ENCODE measurements at places on chromosomes 12 and 14.

- DNase-seq = no peak
These were observed 15.8 kb upstream of the VPS33A start for GRCh38 chr12:122282061-122282460.

DNA sequence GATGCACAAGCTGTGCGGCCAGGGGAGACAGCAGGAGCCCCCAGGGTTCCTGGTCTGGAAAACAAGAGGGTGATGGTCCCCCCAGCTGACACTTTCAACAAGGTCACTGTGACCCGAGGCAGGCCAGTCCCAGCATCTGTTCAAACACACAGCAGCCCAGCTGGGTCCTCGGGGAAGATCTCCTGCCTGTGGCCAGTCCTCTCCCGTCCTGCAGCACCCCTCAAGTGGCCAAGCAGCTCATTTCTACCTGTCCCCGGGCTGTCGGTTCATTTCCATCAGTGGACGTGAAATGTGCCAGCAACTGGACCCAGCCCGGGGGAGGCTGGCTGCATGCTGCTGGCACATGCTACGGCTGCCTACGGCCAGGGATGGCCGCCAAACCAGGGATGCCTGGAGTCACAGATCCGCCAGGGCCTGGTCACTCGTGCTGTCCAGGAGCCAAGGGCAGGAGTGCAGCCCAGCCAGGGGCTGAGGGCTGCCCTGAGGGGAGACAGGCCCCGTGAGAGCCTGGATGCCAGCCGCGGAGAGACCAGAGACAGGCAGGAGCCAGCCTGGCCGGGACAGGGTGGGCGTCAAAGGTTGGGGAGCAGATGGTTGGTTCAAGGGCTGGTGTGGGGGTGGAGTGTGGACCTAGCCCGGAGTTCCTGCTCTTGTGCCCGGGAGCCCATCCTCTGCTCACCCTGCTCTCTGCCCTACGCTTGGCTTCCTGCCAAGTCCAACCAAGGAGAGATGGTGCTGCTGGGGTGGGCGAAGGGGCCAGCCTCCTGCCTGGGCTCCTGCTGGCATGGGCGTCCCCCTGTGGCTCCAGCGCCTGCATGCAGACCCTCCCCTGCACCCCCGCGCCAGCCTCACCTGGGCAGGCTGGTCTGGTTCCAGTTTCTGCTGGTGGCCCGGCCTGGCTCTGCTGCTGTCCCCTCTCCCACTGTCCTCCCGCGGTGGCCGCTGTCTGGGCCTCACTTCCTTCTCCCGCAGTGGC lies 143.8 kb downstream of the ADGRD1 start:
- no peak for DNase-seq

DNA sequence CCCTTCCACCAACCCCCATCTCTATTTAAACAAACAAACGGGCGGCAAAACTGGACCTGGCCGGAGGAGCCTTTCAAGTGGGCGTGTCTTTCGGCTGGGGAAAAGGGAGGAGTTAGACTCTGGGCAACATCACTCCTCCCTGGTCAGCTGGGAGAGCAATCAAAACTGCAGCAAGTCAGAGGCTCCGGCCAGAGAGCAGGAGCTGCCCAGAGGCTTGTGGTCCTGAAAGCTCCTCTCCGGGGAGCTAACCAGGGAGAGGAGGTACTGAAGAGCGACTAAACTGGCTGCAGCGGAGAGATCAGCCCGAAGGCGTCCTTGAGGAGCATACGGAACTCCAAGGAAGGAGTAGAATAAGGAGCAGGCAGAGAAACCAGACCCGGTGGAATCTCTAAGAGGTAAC lies at the start of gene NEUROD4:
Gene NEUROD4 (plus strand): TSS at position 191 of the 400 bp plus-strand sequence. CDS start 6,466 bp downstream, outside the sequence.
- no peak for DNase-seq

GRCh38 chr12:89779090-89779489 lies 70.5 kb upstream of the ATP2B1 start:
- no peak for DNase-seq

- DNase-seq = no peak
These were observed 85.0 kb upstream of the CAPRIN2 start for GRCh38 chr12:30839643-30840220.

DNA sequence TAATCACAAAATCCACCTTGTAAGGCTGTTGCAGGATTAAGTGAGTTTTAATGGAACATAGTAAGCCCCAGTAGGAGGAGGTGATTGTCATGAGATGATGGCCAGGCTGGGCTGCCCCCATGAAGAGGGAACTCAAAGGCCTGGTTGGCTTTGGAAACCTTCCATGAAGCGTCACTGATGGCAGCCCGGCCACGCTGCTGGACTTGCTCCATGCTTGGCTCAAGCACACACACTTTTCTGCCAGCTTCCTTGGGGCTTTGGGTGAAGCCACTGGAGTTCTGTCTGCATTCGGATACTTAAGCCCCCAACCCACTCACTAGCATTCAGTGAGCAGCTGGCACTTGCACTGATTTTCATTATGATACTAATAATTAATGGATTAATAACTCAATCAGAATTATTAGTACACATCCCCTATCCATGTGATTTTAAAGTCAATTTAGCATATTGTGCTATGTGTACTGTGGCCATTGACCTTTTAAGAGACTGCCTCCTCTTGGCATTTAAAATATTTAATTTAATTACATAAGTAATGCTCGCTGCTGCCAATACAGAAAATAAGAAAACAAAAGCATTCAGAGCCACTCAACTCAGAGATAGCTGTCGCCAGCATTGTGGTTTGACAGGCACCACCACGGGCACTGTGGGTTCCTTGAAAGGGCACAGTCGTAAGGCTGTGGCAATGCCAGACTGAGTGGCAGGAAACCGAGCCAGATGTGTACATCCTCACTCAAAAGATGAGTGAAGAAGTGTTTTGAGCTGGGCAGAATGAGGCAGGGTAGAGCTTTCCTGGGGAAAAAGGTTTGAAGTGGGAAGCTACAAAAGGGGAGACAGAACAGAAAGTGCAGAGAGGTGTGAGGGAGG lies 15.9 kb downstream of the KRT85 start:
- DNase-seq = peak; percentile 36

GRCh38 chr12:58833853-58834252 lies 86.5 kb downstream of the LRIG3 start:
- no peak for DNase-seq

DNA sequence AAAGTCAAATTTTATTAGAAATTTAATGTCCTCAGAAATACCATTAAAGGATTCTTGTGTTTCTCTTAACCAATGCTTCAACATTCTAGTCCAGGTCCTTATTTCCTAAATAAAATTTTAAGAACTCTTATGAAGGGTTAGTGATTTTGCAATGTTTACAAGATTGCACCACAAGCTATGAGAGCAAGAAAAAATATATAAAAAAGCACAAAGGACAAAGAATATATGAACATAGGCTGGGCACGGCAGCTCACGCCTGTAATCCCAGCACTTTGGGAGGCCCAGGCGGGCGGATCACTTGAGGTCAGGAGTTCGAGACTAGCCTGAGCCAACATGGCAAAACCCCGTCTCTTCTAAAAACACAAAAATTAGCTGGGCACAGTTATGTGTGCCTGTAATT lies 7.7 kb downstream of the RACGAP1 start:
- no peak for DNase-seq

DNA sequence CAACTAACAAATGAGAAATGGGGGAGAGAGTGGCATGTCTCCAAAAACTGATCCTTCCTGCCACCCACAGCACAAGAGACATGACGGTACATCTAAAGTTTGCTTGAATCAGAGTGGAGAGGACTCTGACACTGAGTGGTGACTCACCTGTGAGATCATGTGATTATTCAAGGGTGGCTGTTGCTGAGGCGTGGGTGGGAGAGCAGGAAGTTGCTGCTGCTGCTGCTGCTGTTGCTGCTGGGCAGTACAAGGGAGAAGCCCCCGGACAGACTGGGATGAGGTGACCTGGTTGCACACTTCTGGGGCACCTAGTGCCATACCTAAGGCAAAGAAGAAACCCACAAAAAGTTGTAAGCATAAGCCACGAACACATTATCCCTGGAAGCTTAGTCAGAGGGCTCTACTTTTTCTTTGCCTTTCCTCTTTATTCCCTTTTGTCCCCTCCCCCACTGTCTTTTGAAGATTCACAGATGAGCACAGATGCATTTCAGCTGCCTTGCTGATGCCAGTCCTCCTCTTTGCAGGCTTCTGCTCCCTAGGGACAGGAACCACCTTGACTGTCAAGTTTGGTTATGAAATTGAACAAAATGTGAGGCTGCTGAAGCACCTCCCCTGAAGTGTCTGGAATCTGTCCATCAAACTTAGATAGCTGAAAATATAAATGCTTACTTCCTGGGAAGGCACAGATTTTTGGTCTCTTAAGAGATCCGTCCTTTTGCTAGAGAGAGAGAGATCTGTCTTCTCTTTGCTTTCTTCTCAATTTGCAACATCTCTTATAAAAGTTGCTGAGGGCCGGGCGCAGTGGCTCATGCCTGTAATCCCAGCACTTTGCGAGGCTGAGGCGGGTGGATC lies 29.4 kb upstream of the STAC3 start:
- DNase-seq = peak; percentile 85

DNA sequence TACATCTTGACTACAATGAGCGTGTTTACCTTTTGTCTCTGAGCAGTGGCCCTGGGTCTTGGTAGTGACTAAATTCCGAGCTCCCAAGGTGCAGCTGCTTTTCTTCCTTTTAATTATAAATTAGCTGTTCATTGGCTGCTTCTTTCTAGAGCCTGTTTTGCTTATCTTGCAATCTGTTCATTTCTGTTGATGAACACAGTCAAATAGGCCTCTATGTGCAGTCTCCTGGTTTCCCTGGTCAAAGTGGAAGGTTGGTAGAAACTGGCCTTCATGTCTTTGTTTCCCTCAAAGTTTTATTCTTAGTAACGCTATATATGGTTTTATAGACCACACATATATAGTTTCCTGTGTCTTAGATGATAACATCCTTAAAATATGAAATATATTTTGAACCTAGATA lies 94.1 kb downstream of the DUSP16 start:
- DNase-seq = no peak

DNA sequence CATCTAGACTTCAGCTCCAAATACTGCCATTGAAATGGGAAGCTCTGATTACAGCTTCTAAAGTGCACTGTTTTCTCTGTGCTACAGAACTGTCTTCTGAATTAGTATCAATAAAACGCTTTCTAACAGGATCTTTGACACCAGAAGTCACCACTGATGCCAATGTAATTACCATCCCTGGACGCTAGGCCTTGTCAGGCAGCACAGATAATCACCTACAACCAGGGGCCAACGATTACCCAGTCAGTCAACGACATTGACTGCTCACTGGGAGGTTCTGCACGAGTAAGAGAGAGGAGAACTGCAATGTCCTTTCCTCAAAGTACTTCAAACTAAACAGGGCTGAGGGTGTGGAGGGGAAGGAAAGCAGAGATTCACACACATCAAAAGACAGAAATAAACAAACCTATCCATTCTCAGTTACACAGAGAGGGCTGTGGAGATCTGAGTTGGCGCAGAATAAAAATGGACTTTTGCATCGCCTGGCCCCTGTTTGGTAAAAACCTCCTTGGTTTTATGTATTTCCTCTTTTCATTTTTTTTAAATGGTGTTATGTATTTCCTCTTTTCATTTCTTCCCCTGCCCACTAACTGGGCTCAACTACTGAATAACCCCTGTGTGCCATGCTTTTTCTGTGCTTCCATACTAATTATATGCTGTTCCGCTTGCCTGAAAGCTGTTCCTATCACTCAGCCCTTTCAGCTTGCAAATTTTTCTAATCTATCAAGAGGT lies 492.2 kb downstream of the APAF1 start:
- no peak for DNase-seq

- DNase-seq = no peak
These were observed 6.6 kb downstream of the NCAPD2 start for GRCh38 chr12:6500466-6500865.

DNA sequence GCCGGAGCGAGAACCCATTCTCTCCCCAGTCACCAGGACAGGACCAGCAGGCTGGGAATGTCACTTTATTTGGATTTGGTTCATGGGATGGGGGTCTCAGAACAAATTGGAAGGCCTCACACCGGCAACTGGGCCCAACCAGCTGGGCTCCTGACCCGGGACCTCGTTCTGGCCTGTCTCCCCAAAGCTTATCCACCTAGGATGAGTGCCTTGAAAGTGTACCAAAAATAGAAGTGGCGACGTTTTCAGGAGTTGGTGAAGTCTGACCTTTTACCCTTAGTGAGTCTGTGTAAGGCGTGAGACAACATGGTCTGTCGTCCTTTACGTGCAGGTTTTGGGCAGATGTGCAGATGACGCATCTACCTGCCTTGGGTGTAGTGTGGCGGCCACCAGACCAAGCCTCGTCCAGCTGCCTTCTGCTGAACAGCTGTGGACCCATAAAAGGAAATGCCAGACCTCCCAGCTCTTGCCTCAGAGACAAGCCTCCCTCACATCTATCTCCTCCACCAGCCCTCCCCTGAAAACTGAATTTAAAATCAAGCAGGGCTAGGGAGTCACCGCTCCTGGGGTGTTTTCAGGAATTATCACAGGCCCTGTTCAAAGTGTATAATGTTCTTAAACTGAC lies 36.6 kb upstream of the CLMN start:
- DNase-seq = no peak

DNA sequence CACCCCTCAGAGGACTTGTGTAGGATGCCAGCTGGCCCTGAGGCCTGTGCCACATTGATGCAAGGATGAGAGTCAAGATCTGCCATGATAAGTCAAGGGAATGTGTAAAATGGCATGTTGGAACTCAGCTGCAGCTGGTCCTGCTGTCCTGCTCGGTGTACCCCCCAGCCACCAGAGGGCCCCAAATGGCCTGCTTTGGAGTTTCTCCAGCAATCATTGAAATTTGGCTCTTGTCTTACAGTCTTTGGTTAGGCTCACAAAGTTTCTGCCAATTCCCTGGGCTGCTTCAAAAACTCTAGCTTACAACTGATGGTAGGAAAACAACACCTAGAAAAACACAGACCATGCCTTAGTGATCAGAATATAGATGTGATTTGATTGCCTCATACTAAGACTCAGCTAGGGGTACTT lies 76.8 kb downstream of the HSD17B6 start:
- DNase-seq = peak; percentile 26

DNA sequence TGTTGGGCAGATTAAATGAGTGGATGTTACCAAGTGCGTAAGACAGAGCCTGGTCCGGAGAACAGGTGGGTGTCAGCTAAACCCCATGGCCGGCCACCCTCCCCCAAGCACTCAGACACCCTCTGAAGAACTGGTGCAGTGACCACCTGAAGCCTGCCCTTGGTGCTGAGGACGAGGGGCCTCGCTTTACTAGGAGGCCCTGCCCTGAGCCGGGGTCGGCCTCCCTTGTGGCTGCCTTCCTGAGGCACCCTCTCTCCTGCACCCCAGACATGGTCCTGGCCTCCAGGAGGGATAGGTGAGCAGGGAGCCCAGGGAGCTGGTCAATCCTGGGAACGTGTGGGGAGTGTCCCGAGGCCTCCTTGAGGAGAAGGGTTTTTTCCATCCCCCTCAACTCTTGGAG lies 4.9 kb upstream of the KIF26A start:
- no peak for DNase-seq

- DNase-seq = no peak
These were observed 16.4 kb upstream of the TAS2R30 start for GRCh38 chr12:11150832-11151231.

- DNase-seq = no peak
These were observed 50.0 kb downstream of the SH2B3 start for GRCh38 chr12:111455448-111456320.

GRCh38 chr14:42028607-42029006 lies 421.9 kb downstream of the LRFN5 start:
- DNase-seq = no peak
